ENCODE measurements at places on chromosomes 3 and 15.
A peak's percentile ranks its signal among the peaks of the same experiment; 100 is the strongest.

- no peak for DNase-seq
Observed at GRCh38 chr15:39139431-39140059, 441.3 kb upstream of the THBS1 start.

DNA sequence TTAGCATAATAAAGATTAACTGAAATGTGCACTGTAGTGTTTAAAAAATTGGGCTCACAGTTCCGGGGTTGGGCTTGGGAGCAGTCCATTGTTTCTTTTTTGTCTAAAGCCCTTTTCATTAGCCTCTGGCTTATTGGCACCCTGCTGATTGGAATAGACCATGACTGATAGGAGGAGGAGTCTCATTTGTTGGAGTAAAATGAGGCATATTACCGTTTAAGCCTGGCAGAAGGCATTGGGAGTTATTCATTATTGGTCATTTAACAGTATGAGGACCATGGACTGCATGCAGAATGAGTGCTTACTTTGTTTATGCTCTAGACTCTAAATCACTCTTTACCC lies 139.0 kb upstream of the CGNL1 start:
- DNase-seq = no peak

GRCh38 chr3:11784971-11785377 lies 61.7 kb downstream of the TAMM41 start:
- DNase-seq = no peak

DNA sequence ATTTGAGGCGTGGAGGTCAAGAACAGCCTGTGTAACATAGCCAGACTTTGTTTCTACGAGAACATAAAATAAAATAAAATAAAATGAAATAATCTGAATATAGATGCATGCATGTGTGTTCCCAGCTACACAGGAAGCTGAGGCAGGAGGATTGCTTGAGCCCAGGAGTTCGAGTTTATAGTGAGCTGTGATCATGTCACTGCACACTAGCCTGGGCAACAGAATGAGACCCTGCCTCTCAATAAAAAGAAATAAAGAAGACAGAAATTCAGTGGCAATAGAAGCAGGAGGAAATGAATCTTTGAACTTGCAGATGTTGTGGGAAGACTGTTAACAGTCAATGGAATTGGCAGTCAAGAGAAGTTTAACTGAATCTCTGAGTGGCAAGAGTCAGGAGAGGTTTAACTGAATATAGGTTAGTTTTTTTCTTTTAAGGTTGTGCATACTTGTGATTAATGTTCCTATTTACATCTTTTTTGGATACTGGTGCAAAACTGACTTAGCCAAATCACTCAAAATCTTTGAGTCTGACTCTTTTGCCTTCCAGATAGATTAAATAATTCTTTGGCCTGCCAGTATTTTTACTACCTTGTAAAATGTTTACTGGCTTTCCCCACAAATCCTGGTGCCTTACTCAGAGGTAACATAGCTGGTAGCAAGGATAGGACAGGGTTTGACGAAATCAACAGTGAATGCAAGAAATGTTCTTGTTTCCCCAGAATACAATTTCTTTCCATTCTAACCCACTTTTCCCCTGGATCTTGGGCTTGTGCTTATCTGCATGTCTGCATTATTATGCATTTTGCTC lies 361.4 kb downstream of the PDCD6IP start:
- DNase-seq = no peak

GRCh38 chr15:73881579-73882320 lies 8.4 kb downstream of the TBC1D21 start:
- DNase-seq = no peak

DNA sequence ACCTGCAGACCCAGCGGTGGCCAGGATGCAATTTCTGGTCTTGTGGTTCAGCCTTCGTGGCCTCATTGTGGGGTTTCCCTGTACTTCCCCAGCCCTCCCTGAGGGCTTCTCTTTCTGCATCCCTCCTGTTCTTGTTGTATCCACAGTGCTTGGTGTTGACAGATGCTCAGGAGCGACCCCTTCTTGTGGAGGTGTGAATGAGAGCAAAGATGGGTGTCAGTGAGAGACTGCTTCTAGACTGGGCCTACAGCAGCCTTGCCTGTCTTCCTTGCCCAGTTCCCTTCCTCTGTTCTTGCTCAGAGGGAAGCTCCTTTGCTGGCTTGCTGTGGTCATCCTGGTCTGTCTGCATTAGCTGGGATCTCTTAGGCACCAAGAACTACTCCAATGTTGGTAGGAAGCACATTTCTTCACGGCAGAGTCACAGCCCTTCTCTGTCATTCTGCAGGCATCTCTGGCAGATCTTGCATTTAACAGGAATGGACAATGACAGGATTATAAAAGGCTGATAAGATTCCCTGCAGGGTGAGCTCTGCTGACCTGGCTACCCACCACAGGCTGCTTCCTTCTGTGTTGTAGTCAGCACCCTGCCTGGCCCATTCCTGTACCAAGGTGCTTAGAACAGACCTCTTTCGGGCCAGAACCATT lies 317.8 kb upstream of the C2CD4B start:
- peak; percentile 76 for DNase-seq

DNA sequence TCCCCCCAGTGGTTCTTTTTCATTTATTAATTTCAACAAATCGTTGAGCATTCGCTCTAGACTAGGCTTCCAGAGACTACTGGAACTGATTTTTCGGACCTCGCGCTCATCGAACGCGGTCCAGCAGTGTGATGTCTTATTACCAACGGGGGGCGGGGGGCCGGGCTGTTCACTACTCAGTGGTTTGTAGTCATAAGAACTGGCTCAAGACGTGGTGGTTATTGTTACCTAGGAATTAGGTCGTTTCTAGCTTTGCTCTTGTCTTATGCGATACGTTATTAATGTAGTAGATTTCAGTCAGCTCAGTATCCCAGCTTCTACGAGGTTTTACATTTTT lies 858 bp downstream of the RBM5 start:
- DNase-seq = peak; percentile 28

GRCh38 chr15:69593981-69594966 lies 141.7 kb downstream of the RPLP1 start:
- peak; percentile 22 for DNase-seq

- DNase-seq = no peak
Observed at GRCh38 chr3:140347151-140347550, 330.7 kb upstream of the TRIM42 start.

Data from WERI-Rb-1 (cell line).